ENCODE measurements at places on chromosomes 4 and X. TPM values are rescaled to one million over a fixed set of nuclear protein-coding genes. Genes with fewer than 3 reads are reported as not detected.

Gene SSX5
- total RNA-seq, result not detected

Gene USP17L17
- not detected for total RNA-seq

Gene OFD1
- total RNA-seq, result 12.5 TPM

Gene SLC7A11
- total RNA-seq, result 74.1 TPM

Gene TLR10
- total RNA-seq, result not detected

Gene HDX
- 4.8 TPM for total RNA-seq

Gene GLRA3
- total RNA-seq, result not detected

Gene FAM133A
- total RNA-seq, result not detected

Gene HS3ST1
- total RNA-seq, result not detected

Gene ERCC6L
- total RNA-seq, result 5.6 TPM

Gene GAGE12E
- total RNA-seq, result not detected

Data from fibroblast of villous mesenchyme (primary cell).